ENCODE measurements at places on chromosomes 1 and 21.

DNA sequence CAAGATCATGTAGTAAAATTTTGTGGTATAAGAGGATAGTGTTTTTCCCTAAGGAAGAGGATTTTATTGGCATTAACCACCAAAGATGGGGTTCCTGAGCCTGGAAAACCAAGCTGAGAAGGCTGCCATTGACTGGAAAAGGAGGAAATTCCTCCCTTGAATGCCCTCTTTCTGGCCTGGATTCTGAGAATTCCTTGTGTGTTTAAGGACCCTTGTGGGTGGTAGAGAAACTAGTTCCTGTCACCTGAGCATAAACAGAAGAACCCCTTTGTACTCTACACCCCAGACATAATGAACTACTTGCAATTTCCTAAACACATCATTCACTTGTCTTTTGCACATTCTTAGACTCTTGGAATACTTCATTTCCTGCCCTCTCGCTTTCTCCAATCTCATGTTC lies 33.1 kb upstream of the CEP350 start:
- ATAC-seq = no peak

GRCh38 chr21:37219761-37220432 lies 47.2 kb downstream of the VPS26C start:
- no peak for ATAC-seq

DNA sequence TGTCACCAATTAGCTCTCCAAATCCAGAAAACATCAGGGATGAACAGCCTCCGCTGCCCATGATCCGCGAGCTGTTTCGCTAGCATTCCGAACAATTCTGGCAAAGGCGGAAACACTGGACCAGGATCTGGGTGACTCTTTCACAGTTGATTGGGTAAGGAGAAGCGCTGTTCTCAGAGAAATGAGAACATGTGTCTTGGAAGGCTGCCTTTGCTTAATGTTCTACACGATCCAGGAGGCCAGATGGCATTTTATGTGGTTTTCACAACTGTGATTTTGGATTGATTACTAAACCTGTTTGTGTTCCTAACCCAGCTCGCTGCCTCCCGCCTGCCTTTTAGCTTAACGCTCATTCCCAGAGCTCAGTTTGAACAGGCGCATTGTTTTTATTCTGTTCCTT lies 144.0 kb downstream of the KIF26B start:
- no peak for ATAC-seq

DNA sequence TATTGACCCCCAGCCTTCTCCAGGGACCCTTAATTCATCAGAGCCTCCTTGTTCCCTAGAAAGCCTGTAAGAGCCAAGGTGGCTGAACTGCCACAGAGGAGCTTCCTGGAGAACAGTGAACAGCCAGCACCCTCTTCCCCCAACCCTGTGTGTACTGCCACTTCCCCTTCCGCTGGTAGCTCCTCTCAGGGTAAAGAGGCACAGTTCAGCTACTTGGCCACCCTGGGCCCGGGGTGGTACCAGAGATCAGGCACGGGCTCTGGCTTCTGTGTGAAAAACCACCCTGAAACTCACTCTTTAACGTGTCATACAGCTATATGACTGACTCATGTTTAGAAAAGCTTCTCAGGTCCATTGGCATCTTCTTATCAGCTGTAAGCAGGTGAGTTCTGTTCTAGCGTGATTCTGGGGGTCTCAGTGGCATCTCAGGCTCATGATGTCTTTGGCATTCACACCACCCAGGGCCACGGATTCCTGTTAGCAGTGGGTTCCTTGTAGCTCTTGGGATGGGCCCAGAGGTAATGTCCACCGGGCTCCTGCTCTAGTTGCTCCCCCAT lies 22.4 kb downstream of the ARMH1 start:
- peak; percentile 81 for ATAC-seq

DNA sequence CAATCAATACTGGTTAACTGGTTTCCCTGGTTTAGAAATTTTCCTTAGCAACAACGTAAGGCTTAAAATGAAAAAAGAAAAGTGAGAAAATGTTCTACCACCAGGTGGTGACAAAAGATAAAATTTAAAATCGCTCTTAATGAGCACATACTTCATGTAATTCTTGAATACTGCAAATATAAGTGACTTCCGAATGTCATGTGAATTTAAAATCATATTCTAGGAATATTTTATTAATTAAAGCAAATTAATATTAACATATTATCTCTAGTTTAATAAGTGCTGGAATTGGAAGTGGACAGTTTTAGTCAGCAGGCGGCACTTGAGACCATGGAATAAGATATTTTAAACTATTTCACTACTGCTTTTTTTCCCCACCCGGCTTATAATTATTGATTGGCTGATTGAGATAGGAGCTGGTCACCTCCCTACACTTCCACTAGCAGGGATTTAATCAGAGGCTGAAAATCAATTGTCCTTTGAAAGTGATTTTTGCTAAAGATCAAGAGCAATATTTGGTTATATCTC lies 5.0 kb upstream of the ADAMTS1 start:
- ATAC-seq = no peak

DNA sequence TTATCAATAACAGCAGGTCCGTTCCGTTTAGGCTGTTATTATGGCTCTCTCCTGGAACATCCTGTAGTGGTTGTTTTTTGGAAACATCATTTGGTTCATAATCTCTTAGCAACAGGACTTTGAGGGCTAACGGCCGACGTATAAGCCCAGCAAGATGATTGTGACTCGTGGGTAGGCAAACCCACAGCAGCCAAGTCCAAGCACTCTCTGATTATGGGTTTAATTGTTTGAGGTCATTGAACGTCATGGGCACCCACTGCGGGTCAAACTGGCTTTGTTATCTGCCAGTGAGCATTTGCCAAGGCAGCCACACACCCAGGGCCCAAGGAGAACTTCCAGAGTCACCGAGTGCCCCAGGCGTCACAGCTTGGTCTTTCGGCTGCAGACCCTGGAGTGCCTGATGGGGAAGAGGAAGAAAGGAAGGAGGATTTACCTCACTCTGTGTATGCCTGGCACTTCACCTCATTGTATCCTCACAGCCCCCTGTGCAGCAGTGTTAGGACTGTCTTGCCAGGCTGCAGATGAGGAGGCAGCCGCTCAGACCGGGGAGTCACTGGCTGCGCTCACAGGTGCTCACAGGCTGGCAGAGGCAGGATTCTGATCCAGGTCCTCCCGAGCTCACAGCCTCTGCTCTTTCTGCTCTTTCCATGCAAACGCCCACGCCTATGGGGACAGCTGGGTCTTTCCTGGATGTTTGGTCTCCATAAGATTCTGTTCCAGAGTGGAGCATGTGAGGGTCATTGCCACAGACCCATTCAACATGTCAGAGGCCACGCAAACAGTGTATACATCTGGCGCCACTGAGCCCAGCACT lies 30.8 kb upstream of the EPS8L3 start:
- no peak for ATAC-seq

- ATAC-seq = no peak
Measured at GRCh38 chr1:208149776-208150514, 94.2 kb downstream of the PLXNA2 start.

GRCh38 chr1:47756006-47756405 lies 241.2 kb downstream of the TRABD2B start:
- no peak for ATAC-seq

- ATAC-seq = no peak
Measured at GRCh38 chr1:172970186-172970585, 80.6 kb downstream of the TNFSF18 start.

DNA sequence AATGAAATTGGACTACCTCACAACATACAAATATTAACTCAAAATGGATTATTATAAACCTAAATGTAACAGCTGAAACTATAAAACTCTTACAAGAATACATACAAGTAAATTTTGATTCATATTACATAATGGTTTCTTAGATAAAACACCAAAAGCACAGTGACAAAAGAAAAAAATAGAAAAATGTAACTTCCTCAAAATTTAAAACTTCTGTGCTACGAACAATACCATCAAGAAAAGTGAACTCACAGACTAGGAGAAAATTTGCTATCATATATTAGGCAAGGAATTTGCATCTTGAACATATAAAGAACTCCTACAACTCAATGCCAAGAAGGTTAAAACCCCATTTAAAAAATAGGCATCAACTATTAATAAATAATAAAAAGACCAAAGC lies 31.2 kb downstream of the ANGPTL3 start:
- no peak for ATAC-seq

GRCh38 chr1:232131715-232132391 lies 498.1 kb downstream of the SIPA1L2 start:
- no peak for ATAC-seq
